ENCODE measurements at places on chromosomes 3 and 15.
A peak's percentile ranks its signal among the peaks of the same experiment; 100 is the strongest.

- peak; percentile 61 for DNase-seq
Measured at GRCh38 chr3:71103430-71103921, 480.1 kb downstream of the FOXP1 start.

GRCh38 chr3:124532071-124532470 is 198.2 kb upstream of the UMPS start:
- DNase-seq, result no peak

- DNase-seq, result peak; percentile 75
Measured at GRCh38 chr15:36415643-36416042, 163.8 kb upstream of the CDIN1 start.

DNA sequence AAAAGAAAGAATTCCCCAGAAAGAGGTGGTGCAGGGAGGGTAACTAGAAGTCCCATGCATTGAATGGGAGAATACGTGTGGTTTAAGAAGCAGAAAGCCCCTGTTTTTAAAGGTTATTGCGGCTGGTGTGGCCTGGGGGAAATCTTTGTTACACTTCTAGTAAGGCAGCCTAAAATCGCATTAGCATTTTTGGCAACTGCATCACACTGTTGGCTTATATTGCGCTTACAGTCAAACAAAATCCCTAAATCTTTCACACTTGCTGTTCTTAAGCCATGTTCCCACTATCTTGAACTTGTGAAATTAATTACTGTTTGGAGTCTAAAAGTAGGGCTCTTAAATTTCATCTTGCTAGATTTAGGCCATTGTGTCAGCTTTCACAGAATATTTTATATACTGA is 66.0 kb upstream of the GOLIM4 start:
- no peak for DNase-seq

- DNase-seq, result no peak
Measured at GRCh38 chr3:24829011-24829581, 334.4 kb upstream of the THRB start.

- peak; percentile 67 for DNase-seq
Measured at GRCh38 chr3:129289201-129289921, 10.7 kb downstream of the HMCES start.

GRCh38 chr15:73983211-73983727 is 8.8 kb downstream of the STOML1 start:
- DNase-seq, result peak; percentile 48

DNA sequence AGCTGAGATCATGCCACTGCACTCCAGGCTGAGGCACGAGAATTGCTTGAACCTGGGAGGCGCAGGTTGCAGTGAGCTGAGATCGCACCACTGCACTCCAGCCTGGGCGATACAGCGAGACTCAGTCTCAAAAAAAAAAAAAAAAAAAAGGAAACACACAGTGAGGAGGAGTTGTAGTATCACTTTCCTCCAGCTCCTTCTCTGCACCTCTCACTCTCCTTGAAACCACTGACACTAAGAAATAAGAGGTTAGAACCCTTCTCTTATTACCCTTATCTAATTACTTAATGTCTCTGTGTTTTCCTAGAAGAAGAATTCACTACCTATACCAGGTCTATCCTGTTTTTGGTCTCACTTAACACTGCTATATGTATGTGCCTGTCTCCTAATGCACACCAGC is 31.7 kb downstream of the RAB27A start:
- no peak for DNase-seq

DNA sequence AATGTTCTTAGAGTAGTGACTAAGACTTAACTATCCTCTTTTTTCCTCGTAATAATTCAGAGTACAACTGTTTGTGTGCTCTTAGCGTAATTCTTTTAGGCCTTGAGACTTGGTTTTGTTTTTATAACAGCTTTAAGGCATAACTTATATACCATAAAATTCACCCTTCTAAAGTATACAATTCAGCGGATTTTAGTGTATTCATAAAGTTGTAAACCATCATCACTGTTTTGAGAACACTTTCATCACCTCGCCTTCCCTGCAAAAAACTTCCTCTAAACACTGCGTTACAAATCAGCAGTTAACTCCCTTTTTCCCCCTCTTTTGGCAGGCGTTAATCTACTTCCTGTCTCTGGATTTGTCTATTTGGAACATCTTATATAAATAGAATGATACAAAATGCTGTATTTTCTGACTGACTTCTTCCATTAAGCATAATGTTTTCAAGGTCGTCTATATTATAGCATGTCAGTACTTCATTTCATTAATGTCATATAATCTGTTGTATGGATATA is 18.7 kb downstream of the DNAJC13 start:
- DNase-seq, result no peak

GRCh38 chr15:40130799-40131502 is 22.3 kb upstream of the BMF start:
- DNase-seq, result no peak

- no peak for DNase-seq
Measured at GRCh38 chr3:196168808-196169391, 42.3 kb downstream of the ZDHHC19 start.

- DNase-seq, result no peak
Measured at GRCh38 chr3:54426381-54426780, 304.0 kb downstream of the CACNA2D3 start.

DNA sequence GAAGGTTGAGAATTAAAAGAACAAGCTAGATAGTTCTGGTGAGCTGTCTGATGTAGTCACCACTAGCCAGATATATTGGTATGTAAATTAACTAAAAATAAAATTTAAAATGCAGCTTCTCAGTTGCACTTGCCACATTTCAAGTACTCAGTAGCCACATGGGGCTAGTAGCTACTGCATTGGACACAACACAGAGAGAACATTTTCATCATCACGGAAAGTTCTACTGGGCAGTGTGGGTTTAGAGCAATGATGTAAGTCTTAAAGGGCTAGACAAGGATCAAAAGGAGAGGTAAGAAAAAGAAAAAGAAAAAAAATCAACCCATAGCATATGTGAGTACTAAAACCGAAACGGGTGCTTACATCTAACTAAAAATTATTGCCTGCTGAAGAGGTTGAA is 282.4 kb upstream of the LRRFIP2 start:
- DNase-seq, result no peak

- DNase-seq, result no peak
Measured at GRCh38 chr3:31407665-31408064, 125.1 kb upstream of the STT3B start.

- DNase-seq, result no peak
Measured at GRCh38 chr15:40929660-40930429, 705 bp downstream of the DLL4 start.

GRCh38 chr3:37591116-37591781 is 270.4 kb upstream of the CTDSPL start:
- DNase-seq, result no peak

Data from GM04503 (cell line).